T-cell (primary cell): ENCODE measurements at places on chromosomes 5 and 9. TPM values are rescaled to one million over a fixed set of nuclear protein-coding genes. Genes with fewer than 3 reads are reported as not detected.
A peak's percentile ranks its signal among the peaks of the same experiment; 100 is the strongest.

Gene RORB
- total RNA-seq: not detected

Gene SPATA31E1
- not detected for total RNA-seq

Gene PPP3R2
- not detected for total RNA-seq

Gene BAG1
- 59.4 TPM for total RNA-seq

Gene PCSK1
- total RNA-seq: not detected

Gene SLC23A1
- total RNA-seq: not detected

Gene SLC9A3
- total RNA-seq: 2.5 TPM

Gene NR5A1
- 0.19 TPM for total RNA-seq

Gene TSC1
- 70.4 TPM for total RNA-seq

Gene C9
- 0.59 TPM for total RNA-seq

Gene PAPPA
- 0.03 TPM for total RNA-seq

Gene SHC3
- total RNA-seq: not detected

Gene PCDHB5
- not detected for total RNA-seq

Gene ANGPTL2
- 0.13 TPM for total RNA-seq

Gene NEUROG1
- not detected for total RNA-seq

- H3K27ac ChIP-seq: no peak overlapping the region
- no peaks in the 10 kb centered on the region for H3K27me3 ChIP-seq
- no peaks in the 10 kb centered on the region for H3K4me1 ChIP-seq
- H3K36me3 ChIP-seq: no peaks in the 10 kb centered on the region
These were observed 74.3 kb downstream of the NDFIP1 start for GRCh38 chr5:142182840-142183239.

DNA sequence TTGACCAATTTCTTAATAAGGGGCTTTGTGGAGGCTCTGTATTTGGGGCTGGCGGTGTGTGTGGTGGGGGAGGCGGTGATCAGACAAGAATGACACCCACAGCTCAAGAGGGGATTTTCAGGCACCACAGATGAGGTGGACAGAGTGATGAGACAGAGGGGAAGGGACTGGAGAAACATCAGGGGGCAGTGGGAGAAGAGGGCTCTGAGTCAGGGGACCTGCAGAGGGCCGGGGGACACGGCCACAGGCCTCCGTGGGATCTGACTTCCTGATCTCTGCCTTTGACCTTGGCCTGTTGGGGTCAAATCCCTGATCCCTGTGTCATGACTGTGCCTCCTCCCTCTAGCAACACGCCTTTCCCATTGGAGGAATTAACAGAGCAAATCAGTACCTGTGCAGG, 197.7 kb downstream of the C9orf50 start:
- no peak for DNase-seq
- no peaks in the 10 kb centered on the region for H3K27me3 ChIP-seq
- peaks cover 2% of the 10 kb centered on the region for H3K4me1 ChIP-seq
- no peak overlapping the region for H3K4me3 ChIP-seq
- H3K36me3 ChIP-seq: no peaks in the 10 kb centered on the region

GRCh38 chr9:16191691-16192402, 639.0 kb downstream of the CCDC171 start:
- no peaks in the 10 kb centered on the region for H3K4me1 ChIP-seq
- DNase-seq: no peak
- no peak overlapping the region for H3K27ac ChIP-seq
- H3K4me3 ChIP-seq: no peak overlapping the region

GRCh38 chr9:126450668-126451205, 124.1 kb downstream of the MVB12B start:
- no peaks in the 10 kb centered on the region for H3K27me3 ChIP-seq
- no peaks in the 10 kb centered on the region for H3K36me3 ChIP-seq
- no peak for DNase-seq
- H3K4me1 ChIP-seq: peaks cover 8% of the 10 kb centered on the region
- no peak overlapping the region for H3K4me3 ChIP-seq
- H3K27ac ChIP-seq: no peak overlapping the region

GRCh38 chr9:75130621-75131230, 42.4 kb downstream of the OSTF1 start:
- no peak for DNase-seq
- no peak overlapping the region for H3K4me3 ChIP-seq
- no peaks in the 10 kb centered on the region for H3K27me3 ChIP-seq
- peaks cover 5% of the 10 kb centered on the region for H3K36me3 ChIP-seq
- no peak overlapping the region for H3K27ac ChIP-seq
- H3K4me1 ChIP-seq: no peaks in the 10 kb centered on the region

- H3K27ac ChIP-seq: no peak overlapping the region
- DNase-seq: no peak
- H3K4me1 ChIP-seq: no peaks in the 10 kb centered on the region
- H3K4me3 ChIP-seq: no peak overlapping the region
- no peaks in the 10 kb centered on the region for H3K36me3 ChIP-seq
These were observed 355.3 kb downstream of the ZSWIM6 start for GRCh38 chr5:61687371-61687770.

- no peaks in the 10 kb centered on the region for H3K27me3 ChIP-seq
- no peak for DNase-seq
- no peak overlapping the region for H3K4me3 ChIP-seq
- H3K27ac ChIP-seq: no peak overlapping the region
- H3K36me3 ChIP-seq: no peaks in the 10 kb centered on the region
These were observed 288.7 kb downstream of the FBXL17 start for GRCh38 chr5:108093186-108093585.

- no peaks in the 10 kb centered on the region for H3K4me1 ChIP-seq
- no peaks in the 10 kb centered on the region for H3K27me3 ChIP-seq
- H3K4me3 ChIP-seq: no peak overlapping the region
- no peak overlapping the region for H3K27ac ChIP-seq
- peaks cover 10% of the 10 kb centered on the region for H3K36me3 ChIP-seq
These were observed 44.2 kb downstream of the PKD2L2 start for GRCh38 chr5:137933491-137933911.

DNA sequence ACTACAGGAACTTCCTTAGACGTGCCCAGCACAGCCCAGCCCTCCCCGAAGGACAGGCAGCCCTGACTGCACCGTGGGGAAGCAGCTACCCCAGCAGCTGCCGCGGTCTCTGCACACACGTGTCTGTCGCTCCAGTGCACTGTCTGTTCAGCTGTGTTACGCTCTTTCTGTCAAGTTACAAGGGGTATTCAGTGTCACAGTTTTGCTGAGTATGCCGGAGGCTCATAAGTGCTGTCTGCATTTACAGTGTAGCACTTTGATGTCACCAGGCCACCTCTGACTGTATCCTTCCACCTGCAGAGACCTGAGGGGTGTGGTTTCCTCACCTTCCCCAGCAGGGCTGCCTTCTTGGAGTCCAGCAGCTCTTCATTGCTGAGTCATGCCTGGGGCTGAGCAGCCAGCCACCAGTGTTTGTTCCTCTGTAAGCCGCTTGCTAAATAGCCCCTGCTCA, 126.8 kb downstream of the EHMT1 start:
- no peak overlapping the region for H3K27ac ChIP-seq
- H3K36me3 ChIP-seq: peaks cover 63% of the 10 kb centered on the region
- peaks cover 10% of the 10 kb centered on the region for H3K4me1 ChIP-seq
- no peaks in the 10 kb centered on the region for H3K27me3 ChIP-seq

DNA sequence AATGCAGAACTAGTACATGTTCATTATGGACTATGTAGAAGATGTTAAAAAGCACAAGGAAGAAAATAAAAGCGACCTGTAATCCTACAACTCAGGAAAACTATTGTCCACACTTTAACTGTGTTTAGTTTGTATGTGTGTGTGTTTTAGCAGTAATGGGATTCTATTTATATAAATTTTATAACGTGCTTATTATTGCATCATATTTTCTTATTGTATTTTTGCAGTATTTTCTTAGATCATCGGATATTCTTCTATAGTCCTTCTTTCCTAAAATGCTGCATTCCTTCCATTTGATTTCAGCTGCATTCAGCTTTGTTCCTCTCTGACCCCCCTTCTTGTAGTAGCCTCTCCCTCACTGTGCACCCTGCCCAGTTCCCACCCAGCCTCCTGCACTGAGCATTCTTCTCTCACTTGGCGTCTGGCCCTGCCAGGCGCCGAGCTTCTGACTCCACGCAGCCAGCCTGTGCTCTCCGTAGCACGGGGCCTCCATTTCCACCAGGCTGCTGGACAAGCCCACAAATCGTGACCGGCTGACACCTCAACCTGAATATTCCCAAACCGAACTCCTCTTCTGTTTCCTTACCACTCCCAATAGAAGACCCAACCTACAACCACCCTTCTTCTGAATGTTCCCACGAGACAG, 39.9 kb downstream of the MVB12B start:
- H3K27ac ChIP-seq: no peak overlapping the region
- no peaks in the 10 kb centered on the region for H3K27me3 ChIP-seq
- no peak for DNase-seq
- H3K36me3 ChIP-seq: no peaks in the 10 kb centered on the region

GRCh38 chr9:128684065-128684324, 5.0 kb upstream of the SET start:
- no peak for DNase-seq
- no peaks in the 10 kb centered on the region for H3K36me3 ChIP-seq
- H3K4me3 ChIP-seq: peak overlapping the region; percentile 92
- H3K27me3 ChIP-seq: no peaks in the 10 kb centered on the region
- H3K4me1 ChIP-seq: peaks cover 21% of the 10 kb centered on the region
- peak overlapping the region; percentile 89 for H3K27ac ChIP-seq

GRCh38 chr9:98187926-98188325, 4.5 kb downstream of the CORO2A start:
- H3K27ac ChIP-seq: no peak overlapping the region
- DNase-seq: no peak
- H3K36me3 ChIP-seq: no peaks in the 10 kb centered on the region
- peaks cover 2% of the 10 kb centered on the region for H3K27me3 ChIP-seq
- H3K4me3 ChIP-seq: no peak overlapping the region

- no peaks in the 10 kb centered on the region for H3K36me3 ChIP-seq
- no peak overlapping the region for H3K4me3 ChIP-seq
- no peaks in the 10 kb centered on the region for H3K27me3 ChIP-seq
- peak overlapping the region; percentile 93 for H3K27ac ChIP-seq
These were observed 130.1 kb downstream of the C9orf50 start for GRCh38 chr9:129490583-129491486.

- no peaks in the 10 kb centered on the region for H3K4me1 ChIP-seq
- no peaks in the 10 kb centered on the region for H3K36me3 ChIP-seq
- no peak for DNase-seq
- H3K4me3 ChIP-seq: no peak overlapping the region
- H3K27me3 ChIP-seq: peaks cover 22% of the 10 kb centered on the region
These were observed 17.3 kb downstream of the NEURL1B start for GRCh38 chr5:172658391-172658790.

GRCh38 chr5:159171274-159171673, 38.1 kb downstream of the RNF145 start:
- H3K27ac ChIP-seq: no peak overlapping the region
- no peak overlapping the region for H3K4me3 ChIP-seq
- H3K27me3 ChIP-seq: no peaks in the 10 kb centered on the region
- peaks cover 14% of the 10 kb centered on the region for H3K4me1 ChIP-seq

GRCh38 chr5:79886925-79887655, 104.0 kb downstream of the MTX3 start:
- no peak for DNase-seq
- H3K36me3 ChIP-seq: no peaks in the 10 kb centered on the region

GRCh38 chr9:75539523-75539922, 350.9 kb upstream of the PCSK5 start:
- H3K27ac ChIP-seq: no peak overlapping the region
- H3K36me3 ChIP-seq: no peaks in the 10 kb centered on the region
- H3K4me1 ChIP-seq: no peaks in the 10 kb centered on the region
- DNase-seq: no peak
- no peak overlapping the region for H3K4me3 ChIP-seq

- H3K36me3 ChIP-seq: no peaks in the 10 kb centered on the region
- peak within 1 kb of the TSS; percentile 90 for H3K4me3 ChIP-seq
- no peaks in the 10 kb centered on the region for H3K27me3 ChIP-seq
- DNase-seq: peak; percentile 34
- peaks cover 20% of the 10 kb centered on the region for H3K4me1 ChIP-seq
- H3K27ac ChIP-seq: peak within 1 kb of the TSS; percentile 100
These were observed at the start of gene PARP8 for GRCh38 chr5:50666261-50667022. Gene PARP8, plus strand, starts transcription at chr5:50666637. Its CDS starts 459 bp downstream, at chr5:50667096.

- H3K36me3 ChIP-seq: no peaks in the 10 kb centered on the region
- H3K4me1 ChIP-seq: peaks cover 17% of the 10 kb centered on the region
- no peak overlapping the region for H3K4me3 ChIP-seq
- H3K27ac ChIP-seq: peak overlapping the region; percentile 70
- DNase-seq: no peak
- no peaks in the 10 kb centered on the region for H3K27me3 ChIP-seq
These were observed 172.8 kb downstream of the NR3C1 start for GRCh38 chr5:143230676-143230996.

DNA sequence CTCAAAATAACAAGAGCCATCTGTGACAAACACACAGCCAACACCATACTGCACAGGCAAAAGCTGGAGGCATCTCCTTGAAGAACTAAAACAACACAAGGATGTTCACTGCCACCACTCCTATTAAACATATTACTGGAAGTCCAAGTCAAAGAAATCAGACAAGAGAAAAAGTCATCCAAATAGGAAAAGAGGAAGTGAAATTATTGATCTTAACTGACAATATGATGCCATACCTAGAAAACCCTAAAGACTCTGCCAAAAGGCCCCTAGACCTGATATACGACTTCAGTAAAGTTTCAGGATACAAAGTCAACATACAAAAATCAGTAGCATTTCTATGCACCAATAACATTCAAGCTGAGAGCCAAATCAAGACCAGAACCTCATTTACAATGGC, 30.0 kb upstream of the MACIR start:
- peaks cover 5% of the 10 kb centered on the region for H3K4me1 ChIP-seq
- no peak overlapping the region for H3K27ac ChIP-seq
- H3K36me3 ChIP-seq: no peaks in the 10 kb centered on the region
- DNase-seq: no peak
- H3K4me3 ChIP-seq: no peak overlapping the region

DNA sequence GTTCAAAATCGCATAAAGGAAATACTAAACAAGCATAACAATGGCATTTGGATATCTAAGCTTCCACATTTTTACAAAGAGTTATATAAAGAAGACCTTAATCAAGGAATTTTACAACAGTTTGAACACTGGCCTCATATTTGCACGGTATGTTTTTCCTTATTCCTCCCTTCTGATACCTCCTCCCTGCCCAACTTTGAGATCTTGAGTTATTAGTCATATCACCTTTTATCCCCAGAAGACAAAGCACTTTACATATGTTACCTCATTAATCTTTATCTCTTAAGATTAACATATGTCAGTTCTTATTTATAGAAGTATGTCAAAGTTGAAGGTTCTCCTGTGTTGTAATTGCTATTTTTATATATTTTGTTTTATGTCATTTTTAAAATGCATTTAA, 29.8 kb downstream of the TDRD7 start:
- no peak overlapping the region for H3K27ac ChIP-seq
- H3K4me3 ChIP-seq: no peak overlapping the region
- no peaks in the 10 kb centered on the region for H3K4me1 ChIP-seq
- H3K36me3 ChIP-seq: no peaks in the 10 kb centered on the region
- no peak for DNase-seq

DNA sequence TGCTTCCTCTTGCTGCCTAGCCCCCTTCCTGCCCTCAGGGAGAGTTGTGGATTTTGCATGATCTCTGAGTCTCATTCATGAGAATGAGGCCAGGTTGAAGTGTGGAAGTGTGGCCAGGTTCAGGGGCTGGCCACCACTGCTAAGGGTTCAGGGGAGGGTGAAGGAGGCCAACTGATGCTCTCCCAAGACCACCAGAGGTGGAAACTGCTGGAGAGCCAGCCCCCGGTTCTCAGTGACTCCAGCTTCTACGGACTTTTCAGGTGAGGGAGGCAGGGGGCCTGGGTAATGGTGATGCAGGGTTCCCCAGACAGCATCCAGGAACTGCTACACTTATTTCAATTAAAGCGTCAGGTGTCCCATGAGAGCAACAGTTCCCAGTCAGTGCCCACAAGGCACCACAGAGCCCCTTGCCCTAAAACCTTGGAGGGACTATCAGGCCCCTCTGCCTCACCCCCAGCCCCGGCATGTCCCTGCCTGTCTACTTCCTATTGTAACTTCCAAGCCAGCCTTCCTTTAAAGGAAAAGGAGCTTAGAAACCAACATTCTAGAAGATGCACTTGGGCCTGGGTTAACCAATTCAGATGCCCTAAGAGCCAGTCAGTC, 50.1 kb downstream of the AMBP start:
- H3K4me3 ChIP-seq: no peak overlapping the region
- H3K27ac ChIP-seq: no peak overlapping the region
- no peaks in the 10 kb centered on the region for H3K27me3 ChIP-seq
- no peak for DNase-seq
- H3K4me1 ChIP-seq: no peaks in the 10 kb centered on the region
